ENCODE measurements at places on chromosomes 5 and 9.

GRCh38 chr9:120885958-120886357 is 9.0 kb upstream of the PHF19 start:
- no peak for DNase-seq

DNA sequence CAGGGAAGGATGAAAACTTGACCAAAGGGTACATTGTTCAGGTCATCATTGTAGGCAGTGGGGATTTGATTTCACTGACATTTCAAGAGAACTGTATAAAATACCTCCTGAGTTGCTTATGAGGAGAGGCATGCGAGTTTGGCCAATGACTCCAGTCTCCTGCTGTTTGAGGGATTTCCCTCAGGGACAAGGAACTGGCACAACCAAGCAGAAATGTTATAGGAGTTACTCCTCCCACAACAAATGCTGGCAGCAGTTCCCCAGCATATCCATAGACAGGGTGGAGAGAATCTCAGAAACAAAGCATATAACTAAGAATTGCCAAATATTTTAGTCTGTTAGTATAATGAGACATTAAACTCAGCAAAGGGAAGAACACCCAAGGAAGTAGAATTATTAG is 47.2 kb upstream of the FBXL7 start:
- DNase-seq = no peak

GRCh38 chr9:125540497-125540896 is 166.5 kb downstream of the MAPKAP1 start:
- DNase-seq = no peak

GRCh38 chr5:126043688-126044087 is 379.5 kb upstream of the GRAMD2B start:
- DNase-seq = no peak

DNA sequence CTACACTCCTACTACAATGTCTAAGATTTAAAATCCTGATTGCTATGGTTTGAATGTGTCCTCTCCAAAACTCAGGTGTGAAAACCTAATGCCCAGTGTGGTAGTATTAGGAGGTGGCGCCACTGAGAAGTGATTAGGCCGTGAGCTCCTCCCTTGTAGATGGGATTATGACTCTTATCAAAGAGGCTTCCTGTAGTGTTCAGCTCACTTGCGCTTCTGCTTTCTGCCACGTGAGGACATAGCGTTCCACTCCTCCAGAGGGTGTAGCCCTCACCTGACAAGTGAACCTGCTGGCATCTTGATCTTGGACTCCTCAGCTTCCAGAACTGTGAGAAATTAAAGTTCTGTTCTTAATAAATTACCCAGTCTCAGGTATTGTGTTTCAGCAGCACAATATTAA is 33.0 kb upstream of the WHRN start:
- peak; percentile 25 for DNase-seq

- peak; percentile 58 for DNase-seq
Observed at GRCh38 chr5:134227259-134227658, 1.4 kb upstream of the PPP2CA start.

GRCh38 chr5:92613546-92613945 is 967.5 kb downstream of the NR2F1-AS1 start:
- DNase-seq = no peak

GRCh38 chr5:93967923-93968322 is 226.5 kb upstream of the POU5F2 start:
- DNase-seq = no peak

- peak; percentile 35 for DNase-seq
Observed at GRCh38 chr5:137627293-137627692, 108.6 kb downstream of the KLHL3 start.

GRCh38 chr9:89604729-89605464 is at the start of gene GADD45G:
Gene GADD45G, plus strand, starts transcription at chr9:89605012. Its CDS starts 110 bp downstream, at chr9:89605122.
- peak; percentile 83 for DNase-seq

- no peak for DNase-seq
Observed at GRCh38 chr9:2764353-2764752, 47.0 kb downstream of the KCNV2 start.

GRCh38 chr9:90441814-90442213 is 200.8 kb downstream of the DIRAS2 start:
- peak; percentile 61 for DNase-seq

GRCh38 chr9:128375865-128376264 is 4.7 kb downstream of the URM1 start:
- no peak for DNase-seq

Measured in NCI-H510A treated with DMSO at 0.1 percent for 48 hours (cell line).